ENCODE measurements at places on chromosomes 5 and 9. TPM values are rescaled to one million over a fixed set of nuclear protein-coding genes. Genes with fewer than 3 reads are reported as not detected.

DNA sequence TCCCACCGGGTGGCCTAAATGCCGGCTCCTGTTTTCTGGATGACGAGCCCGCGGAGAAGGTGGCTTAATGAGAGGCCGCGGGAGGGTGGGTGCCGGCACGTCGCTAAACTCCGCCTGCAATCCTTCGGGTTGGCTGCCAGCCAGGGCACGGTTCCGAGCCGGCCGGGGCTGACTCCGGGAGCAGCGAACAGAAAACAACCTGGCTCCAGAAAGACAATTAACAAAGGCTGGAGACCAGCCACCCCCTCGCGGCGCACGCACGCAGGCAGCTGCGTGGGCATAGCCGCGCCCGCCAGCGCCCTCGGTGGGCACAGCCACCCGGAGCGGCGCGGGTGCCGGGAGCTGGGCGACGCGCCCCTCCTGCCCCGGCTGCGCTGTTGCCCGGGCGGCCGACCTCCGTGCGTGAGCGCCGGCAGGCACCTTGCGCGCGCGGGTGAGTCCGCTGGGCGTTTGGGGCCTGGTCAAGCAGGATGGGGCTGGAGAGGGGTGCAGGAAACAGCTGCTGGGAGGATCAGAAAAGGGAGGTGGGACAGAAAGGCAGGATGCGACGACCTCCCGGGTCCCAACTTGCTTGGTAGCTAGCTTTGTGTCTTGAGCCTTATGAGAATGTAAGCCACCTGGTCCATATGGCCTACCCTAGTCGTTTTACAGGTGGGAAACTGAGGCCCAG, at the start of gene ARHGEF37:
Gene ARHGEF37, plus strand, starts transcription at position 307 of the 670 bp plus-strand sequence. CDS start 16,272 bp downstream, outside the sequence.
- DNase-seq = peak; percentile 30

DNA sequence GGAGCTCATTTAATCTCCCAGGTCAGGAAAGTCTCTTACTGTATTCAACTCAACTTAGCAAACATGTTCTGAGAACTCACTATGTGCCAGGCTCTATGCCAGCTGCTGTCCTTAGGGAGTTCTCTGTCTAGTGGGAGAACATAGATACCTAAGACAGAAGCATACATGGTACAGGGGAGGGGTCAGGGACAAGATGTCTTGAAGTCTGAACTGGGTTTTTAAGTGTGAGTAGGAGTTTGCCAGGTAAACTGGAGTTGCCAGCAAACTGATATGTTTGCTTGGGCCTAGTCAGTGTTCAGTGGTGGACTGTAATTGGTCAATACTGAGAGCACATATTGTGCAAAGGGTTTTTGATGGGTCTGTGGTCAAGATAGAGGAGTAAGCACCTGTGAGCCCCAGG, 18.3 kb upstream of the GLE1 start:
- no peak for DNase-seq

DNA sequence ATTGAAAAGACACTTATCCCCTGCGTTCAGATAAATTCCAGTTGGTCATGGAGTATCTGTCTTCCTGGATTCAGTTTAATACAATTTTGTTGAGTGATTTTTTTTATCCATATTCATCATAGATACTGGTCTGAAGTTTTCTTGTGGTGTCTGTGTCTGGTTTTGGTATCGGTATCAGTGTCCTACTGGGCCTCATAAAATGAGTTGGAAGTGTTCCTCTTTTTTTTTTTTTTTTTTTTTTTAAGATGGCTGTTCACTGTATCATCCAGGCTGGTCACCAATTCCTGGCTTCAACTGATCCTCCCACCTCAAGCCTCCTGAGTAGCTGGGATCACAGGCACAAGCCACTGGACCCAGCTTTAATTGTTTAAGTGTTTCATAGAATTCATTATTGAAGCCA, 2.9 kb upstream of the CAMSAP1 start:
- no peak for DNase-seq

GRCh38 chr9:136603901-136604814, 58.3 kb upstream of the NOTCH1 start:
- no peak for DNase-seq

- DNase-seq = no peak
Observed at GRCh38 chr5:95424526-95424925, 33.4 kb downstream of the FAM81B start.

GRCh38 chr5:120507800-120508463, 43.8 kb downstream of the PRR16 start:
- DNase-seq = no peak

DNA sequence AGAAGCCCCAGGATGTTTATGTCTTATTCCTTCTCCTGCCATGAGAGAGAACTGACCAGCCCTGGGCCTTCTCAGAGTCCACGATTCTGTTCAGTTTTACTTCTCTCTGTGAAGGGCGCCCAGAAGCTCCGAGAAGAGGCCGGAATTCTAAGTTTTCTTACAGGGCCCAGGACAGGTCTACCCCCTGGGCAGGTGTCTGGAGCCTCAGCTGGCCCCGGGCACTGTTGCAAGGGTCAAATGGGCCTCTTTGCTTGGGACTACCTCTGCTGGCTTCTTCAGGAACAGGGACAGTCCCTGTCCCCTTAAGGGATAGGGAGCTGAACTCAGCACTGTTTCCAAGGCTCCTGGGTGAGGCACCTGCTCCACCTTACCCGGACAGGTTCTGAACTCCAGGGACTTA, 55.0 kb downstream of the RASGEF1C start:
- DNase-seq = no peak

- no peak for DNase-seq
Observed at GRCh38 chr9:107462691-107463090, 26.9 kb downstream of the KLF4 start.

GRCh38 chr9:12859704-12860251, 85.0 kb downstream of the LURAP1L start:
- no peak for DNase-seq

GRCh38 chr5:138022912-138023311, 10.0 kb downstream of the FAM13B start:
- DNase-seq = no peak

Gene PCDHGC5
- not detected for total RNA-seq

Gene GARIN3
- total RNA-seq = not detected
